ENCODE measurements at places on chromosomes 6 and 20. TPM values are rescaled to one million over a fixed set of nuclear protein-coding genes. Genes with fewer than 3 reads are reported as not detected.
A peak's percentile ranks its signal among the peaks of the same experiment; 100 is the strongest.

LGSN gene
- total RNA-seq = not detected

MATN4 gene
- total RNA-seq = 0.25 TPM

CYP21A2 gene
- not detected for total RNA-seq

SOBP gene
- total RNA-seq = 0.31 TPM

GJA1 gene
- not detected for total RNA-seq

MYMX gene
- not detected for total RNA-seq

DNA sequence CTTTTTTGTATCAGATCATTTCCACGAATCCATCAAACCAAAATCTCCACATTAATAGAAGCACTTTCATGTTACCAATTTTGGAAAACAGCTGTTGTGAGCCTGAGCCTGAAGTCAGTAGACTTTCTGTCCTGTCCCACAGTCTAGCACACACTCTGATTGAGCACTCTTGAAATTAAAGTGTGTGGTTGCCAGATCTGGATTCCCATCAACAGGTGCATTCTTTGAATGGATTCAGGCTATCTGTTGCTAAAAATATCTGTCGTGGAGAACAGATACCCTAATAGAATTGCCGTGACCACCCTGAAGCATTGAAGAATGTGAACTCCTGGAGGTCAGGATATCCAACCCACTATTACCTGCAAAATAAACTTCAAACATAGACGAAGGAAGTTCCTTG, 73.3 kb downstream of the TFAP2A start:
- DNase-seq = no peak

DNA sequence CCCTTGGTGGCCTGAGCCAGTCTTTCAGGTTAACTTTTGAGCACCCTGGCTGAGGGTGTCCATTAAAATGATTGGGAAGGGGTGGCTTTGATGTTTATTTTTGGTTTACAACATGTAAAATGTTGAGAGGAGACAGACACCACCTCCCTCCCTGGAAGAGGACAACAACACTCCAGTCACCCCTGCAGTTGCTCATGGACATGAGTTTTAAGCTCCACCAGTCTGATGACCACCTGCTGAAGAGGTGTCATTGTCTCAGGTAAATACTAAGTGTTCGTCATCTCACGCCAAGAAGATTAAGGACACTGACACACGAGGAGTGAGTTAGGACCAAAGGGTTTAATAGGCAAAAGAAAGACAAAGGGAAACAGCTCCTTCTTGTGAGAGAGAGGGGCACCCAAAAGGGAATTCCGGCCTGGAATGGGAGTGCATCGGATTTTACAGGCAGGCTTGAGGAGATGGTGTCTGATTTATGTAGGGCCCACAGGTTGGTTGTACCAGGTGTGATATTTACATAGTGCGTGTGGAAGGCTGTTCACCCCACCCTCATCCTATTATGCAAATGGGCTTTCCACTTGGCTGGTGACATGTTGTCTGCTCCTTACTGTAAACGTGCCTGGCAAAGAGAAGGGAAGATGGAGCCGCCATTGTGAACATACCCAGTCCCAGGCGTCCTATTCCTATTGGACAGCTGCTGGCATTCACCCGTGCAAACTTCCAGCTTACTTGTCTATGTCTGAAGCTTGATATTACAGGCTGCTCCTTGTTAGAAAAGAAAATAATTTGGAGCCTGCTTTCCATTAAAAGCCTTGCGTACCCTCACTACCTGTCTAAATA, 6.6 kb downstream of the HLA-B start:
- no peak for DNase-seq

GRCh38 chr20:6588296-6588695, 179.2 kb upstream of the BMP2 start:
- no peak for DNase-seq

- DNase-seq = no peak
Observed at GRCh38 chr6:155985660-155986138, 530.1 kb upstream of the NOX3 start.

DNA sequence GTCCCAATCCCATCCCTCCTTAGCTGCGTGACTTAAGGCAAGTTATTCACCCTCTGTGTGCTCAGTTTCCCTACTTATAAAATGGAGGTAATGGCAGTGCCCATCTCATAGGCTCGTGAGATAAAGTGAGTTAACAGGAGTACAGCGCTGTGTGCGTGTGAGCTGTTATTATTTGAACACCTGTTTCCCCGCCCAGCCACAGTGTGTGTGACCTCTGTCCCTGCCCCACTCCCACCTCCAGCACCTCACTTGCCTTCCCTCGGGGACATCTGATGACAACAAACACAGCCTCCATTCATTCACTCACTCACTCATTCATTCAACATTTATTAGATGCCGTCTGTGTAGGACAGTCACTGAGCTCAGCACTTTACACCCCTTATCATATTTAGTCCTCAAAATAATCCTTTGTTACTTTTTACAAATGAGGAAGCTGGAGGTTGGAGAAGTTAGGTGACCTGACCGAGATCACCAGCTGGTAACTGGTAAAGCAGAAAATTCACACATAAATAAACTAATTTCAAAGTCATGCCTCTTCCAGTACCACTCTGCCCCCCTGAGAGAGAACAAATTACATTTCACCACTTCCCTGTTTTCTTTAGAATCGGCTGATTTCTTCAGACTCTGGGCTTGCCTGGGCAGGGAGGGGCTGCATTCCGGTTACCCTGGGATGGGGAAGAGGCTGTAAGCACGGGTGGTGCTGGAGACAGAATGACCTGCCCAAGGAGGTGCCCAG, 58.6 kb downstream of the CPNE5 start:
- DNase-seq = no peak

DNA sequence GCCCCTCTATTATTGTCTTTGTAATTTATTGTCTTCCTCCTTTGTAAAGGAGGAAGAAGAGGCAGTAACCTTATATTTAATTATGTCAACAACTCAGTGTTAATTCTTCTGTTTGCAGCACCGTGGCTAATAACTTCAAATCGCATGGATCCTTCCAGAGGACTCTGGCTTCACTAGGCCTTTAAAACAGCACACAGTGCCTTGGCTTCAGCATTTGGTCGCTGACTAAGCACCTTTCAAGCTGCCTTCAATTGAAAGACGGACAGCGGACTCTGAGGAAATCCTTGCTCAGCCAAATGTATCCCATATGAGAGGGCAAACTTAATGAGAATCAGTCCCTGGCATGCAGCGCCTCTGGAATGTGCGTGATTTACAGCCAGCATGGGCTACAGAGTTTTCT, 64.2 kb downstream of the SGK1 start:
- no peak for DNase-seq

GRCh38 chr6:80182308-80182707, 75.8 kb downstream of the BCKDHB start:
- DNase-seq = no peak

DNA sequence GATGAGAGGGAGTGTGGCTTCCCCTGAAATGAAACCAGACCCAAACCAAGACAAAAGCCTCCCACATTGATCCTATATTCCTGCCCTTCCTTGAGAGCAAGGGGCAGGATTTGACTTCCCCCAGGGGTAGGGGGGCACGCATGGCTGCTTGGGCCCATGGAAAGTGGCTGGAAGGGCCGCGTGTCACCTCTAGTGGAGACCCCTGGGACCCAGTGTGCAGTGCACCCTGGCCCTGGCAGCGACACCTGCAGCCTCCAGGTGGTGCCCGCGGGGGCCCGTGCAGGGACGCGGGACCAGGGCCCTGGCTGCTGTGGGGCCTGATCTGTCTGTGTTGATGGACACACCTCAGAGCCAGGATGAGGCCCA, 18.0 kb upstream of the SLCO4A1 start:
- DNase-seq = peak; percentile 21

GRCh38 chr6:37785002-37785662, 34.4 kb upstream of the ZFAND3 start:
- DNase-seq = no peak

- DNase-seq = no peak
Observed at GRCh38 chr6:150535818-150536220, 63.9 kb upstream of the PLEKHG1 start.

GRCh38 chr6:1104988-1105670, 206.8 kb upstream of the FOXQ1 start:
- no peak for DNase-seq

- no peak for DNase-seq
Observed at GRCh38 chr6:96862560-96862959, 25.3 kb upstream of the GPR63 start.

DNA sequence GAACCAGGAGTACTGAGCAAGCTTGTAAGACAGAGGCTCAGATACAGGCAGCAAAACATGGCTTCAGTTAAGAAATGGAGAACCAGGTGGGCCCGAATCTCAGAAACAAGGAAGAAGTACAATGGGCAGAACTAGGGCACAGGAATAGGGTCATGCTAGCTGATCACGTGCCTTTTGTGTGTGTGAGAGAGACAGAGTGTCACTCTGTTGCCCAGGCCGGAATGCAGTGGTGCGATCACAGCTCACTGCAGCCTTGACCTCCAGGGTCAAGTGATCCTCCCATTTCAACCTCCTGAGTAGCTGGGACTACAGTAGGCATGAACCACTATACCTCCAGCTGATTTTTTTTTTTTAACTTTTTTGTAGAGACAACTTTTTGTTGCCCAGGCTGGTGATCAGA, 257.8 kb downstream of the UST start:
- DNase-seq = no peak

- no peak for DNase-seq
Observed at GRCh38 chr6:84809455-84809854, 45.1 kb upstream of the TBX18 start.

DNA sequence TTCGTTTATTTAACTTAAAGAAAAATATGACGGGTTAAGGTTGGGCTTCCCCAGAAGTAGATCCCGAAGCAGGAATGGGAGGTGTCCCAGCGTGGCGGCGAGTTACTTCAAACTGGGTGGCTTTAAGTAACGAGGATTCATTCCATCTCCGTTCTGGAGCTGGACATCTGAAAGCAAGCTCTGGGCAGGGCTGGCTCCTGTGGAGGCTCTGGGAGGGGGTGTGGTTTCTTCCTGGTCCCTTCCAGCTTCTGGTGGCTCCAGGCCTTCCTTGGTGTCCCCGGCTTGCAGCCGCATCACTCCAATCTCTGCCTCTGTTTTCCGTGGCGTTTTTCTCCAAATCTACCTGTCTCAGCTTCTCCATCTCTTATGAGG, 47.3 kb upstream of the BHLHE23 start:
- no peak for DNase-seq

GRCh38 chr6:111591370-111591900, 14.2 kb downstream of the TRAF3IP2 start:
- no peak for DNase-seq

- no peak for DNase-seq
Observed at GRCh38 chr6:47917202-47917601, 135.4 kb downstream of the OPN5 start.

DNA sequence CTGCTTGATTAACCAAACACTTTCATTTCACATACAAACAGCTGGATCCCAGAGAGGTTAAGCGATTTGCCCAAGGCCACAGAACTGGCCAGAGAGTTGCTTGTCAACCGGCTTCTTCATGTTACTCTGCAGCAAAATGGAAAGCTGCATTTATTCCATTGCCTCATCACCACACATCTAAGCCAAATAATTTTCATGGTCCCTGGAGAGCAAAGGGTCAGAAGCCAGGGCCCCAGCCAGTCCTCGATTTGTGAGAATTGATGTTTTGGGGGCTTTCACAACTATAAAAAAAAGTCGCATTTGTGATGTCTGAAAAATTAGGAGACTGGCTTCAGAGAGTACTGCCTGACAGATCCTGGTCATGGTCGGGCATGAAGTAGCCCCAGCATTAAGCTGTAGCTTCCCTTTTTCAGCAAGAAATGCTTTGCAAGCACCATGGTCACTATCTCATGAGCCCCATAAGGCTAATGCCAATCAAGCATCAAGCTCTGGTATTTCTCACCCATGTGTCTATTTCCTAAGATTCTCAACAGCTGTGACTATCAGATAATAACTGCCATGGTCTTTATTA, 95.8 kb downstream of the BANF2 start:
- no peak for DNase-seq

GRCh38 chr6:81793821-81794475, 41.5 kb upstream of the TENT5A start:
- no peak for DNase-seq

- DNase-seq = no peak
Observed at GRCh38 chr6:127107916-127108315, 10.6 kb upstream of the RSPO3 start.

DNA sequence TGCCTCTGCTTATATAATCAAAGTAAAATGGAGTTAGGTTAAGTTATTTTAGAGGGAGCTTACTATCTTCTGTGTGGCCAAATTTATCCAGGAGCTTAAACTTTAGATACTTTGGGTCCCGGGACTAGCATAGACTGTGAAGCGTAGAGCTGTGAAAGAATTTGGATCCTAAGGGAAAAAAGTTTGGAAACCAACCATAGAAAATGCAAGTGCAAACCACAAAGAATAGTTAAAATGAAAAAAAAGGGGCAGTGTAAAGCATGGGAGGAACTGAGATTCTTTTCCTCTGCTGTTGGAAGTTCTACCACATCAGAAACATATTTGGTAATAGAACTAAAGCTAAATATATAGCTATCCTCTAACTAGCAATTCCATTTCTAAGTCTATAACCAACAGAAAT, 232.2 kb upstream of the FLRT3 start:
- no peak for DNase-seq

- DNase-seq = no peak
Observed at GRCh38 chr6:25829375-25829774, 2.5 kb downstream of the SLC17A1 start.

GRCh38 chr6:118316796-118317384, 231.2 kb upstream of the PLN start:
- no peak for DNase-seq

GRCh38 chr20:33158637-33159385, 9.1 kb upstream of the BPIFA2 start:
- DNase-seq = no peak

- no peak for DNase-seq
Observed at GRCh38 chr6:149015535-149016525, 269.0 kb downstream of the UST start.
